ENCODE measurements at places on chromosomes 1 and 21.

DNA sequence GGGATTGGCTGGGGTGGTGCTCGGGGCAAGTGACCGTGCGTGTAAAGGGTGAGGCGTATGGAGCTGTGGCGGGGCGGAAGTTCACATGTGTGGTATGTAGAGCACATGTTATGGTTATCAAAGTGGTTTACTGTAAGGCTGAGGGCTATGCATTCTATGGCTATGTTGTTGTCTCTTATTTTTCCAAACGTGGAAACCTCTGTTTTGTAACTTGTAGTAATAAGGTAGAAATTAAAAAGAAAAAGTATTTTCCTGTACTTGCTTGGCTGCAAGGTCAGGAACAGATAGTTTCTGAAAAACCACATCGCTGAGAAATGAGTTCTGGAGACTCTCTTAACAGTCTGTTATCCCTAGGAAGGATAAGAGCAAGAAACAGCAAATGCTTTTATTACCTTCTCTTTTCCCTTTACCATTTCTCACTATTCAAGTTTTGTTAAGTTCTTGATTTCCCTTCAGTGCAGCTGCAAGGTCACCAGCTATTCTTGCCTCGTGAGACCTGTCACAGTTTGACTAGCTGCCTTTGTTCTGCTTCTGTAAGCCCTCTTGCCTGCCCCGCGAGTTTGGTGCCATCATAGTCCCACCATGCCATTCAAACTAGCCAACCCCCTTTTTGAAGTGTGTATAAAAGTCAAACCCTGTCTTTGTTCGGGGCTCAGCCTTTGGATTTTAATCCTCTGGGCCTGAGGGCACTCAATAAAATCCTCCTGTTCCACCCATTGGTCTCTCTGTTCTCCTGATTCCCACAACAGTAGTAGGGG, 9.5 kb downstream of the RNU1-2 start:
- DNase-seq, result no peak

- DNase-seq, result no peak
Measured at GRCh38 chr1:203625628-203626019, 1.0 kb upstream of the ATP2B4 start.

DNA sequence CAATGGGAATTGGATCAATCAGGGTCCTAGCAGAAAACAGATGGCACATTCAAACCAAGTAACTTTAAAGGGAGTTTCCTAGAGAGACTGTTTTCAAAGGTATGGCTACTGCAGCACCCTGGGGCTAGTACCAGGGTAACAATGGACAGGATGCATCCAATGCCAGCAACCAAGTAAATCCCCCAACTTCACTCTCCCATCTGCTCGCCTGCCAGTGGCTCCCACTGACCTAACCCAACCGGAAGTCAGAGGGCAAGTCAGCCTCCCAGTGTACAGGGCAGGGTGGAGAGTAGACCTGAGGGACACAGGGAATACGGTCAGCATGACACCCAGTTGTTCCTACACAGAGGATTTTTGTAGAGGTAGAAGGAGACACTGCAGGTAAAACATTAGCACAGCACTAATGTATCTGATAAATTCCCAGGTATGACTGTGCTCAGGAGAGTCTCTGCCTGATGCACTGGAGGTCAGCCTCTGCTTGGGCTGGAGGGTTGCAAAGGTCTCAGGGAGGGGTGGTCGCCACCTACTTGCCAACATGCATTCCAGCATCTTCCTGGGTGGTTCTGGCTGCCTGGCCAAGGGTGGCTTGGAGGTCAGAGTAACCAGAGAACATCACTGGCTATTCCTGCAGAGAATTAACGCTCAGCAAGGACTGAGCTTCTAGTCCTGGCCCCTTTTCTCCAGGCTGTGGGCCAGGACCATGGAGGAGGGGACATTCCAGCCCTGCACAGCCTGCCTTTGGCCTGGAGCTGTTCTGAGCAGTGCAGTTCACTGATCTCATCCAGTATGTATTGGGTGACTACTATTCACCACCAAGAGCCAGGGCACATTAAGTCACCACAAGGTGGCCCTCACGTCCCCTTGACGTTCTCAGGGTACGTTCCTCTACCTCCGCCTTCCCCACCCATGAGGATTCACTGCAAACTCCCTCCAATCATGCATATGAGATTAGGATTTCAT, 5.1 kb upstream of the GJA4 start:
- no peak for DNase-seq

- no peak for DNase-seq
Measured at GRCh38 chr1:59601811-59602210, 212.9 kb upstream of the HOOK1 start.

DNA sequence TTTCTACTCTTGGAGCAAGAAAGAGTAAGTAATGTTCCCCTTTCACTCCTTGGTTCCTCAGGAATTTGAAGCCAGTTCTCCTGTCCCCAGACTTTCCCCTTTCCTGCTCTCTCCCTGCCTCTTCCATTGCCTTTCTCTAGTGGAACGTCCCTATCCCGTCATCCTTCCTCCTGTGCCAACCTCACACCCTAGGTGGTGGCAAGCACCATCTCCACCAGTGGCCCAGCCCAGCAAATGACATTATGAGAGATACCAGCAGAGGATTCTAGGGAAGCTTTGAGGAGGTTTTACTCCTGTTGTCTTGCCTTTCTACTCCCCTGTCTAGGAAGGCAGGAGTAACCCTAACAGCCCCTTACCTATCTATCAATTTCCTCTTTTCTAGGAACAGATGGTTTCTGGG, 8.1 kb upstream of the TACSTD2 start:
- no peak for DNase-seq

Data from cortex of kidney (tissue), 1 donor.